ENCODE measurements at places on chromosomes 3 and 15.

DNA sequence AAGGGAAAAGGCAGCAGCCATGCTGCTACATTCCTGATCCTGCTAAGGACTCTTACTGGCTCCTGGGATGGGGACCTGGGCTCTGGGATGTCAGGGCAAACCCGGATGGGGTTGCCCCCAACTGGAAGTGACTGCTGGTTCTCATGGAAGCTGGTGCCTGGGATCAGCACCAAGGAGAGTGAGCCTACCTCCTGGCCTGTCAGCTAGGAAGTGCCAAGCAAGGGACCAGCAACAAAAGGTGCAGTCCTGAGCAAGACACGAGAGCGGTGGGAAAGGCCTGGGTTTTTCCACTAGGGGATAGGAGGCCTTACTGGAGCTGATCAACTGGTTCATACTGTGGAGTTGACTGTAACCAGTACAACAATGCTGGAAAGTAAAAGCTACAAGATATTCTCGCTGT lies 47.9 kb upstream of the SYNM start:
- no peak for DNase-seq

DNA sequence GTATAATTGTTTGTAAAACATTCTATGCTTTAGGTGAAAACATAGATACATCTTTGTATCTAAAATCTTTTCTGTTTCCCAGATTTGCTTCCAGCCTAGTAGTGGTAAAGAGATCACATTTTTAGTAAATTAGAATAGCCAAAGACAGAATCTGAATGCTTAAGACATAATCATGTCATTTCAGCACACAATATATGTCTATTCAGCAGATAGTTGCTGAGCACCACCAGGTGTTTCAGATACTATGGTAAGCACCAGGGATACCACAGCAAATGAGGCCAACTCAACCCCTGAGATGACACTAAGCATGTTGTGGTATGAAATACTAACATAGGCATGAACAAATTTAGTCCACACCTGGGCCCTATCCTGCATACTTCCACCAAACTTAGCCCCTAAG lies 195.2 kb upstream of the SOX14 start:
- DNase-seq: no peak

DNA sequence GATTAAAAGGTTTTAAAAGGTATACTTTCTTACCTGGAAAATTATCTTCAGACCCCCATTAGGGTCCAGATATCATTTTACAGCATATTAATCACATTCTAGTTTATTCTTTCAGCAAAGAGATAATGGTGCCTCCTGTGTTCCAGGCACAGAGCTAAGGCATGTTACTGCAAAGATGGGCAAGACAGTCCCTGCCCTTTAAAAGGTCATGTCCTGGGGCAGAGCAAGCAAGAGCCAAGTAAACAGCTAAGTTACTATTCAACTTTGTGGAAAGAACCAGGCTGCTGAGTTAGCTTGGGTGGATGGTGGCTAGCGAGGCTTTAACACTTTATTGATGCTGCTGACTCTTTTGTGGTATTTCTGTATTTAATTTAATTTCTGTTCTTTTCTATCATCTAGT lies 75.0 kb downstream of the LRRC28 start:
- DNase-seq: no peak

- no peak for DNase-seq
Measured at GRCh38 chr3:105274958-105275357, 91.8 kb upstream of the ALCAM start.

DNA sequence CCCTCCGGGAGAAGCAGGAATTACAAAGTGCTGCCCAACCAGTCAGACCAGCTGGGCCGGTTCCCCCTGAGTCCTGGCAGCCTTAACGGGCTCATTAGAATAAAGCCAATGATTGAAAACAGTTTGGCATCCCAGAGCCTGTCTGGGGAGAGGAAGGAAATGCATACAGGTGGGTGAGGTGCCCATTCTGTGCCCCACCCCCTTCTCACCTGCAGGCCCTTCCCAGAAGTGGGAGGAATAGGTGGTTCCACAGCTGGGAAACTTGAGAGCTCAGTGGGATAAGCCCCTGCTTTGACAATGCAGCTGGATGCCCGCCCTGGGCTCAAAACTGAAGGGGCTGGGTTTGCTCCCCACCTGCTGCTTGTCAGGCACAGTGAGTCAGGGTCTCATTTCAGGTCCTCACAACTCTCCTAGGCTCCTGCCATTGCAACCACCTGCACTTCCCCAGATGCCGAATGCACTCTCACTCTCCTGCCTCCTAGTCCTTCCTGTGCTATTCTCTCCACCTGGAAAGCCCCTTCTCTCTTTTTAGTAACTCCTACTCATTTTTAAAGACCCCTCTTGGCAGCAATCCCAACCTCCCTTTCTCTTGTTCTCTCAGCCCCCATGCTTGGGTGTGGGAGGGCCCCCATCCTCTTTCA lies 5.5 kb upstream of the BUB1B start:
- DNase-seq: no peak

DNA sequence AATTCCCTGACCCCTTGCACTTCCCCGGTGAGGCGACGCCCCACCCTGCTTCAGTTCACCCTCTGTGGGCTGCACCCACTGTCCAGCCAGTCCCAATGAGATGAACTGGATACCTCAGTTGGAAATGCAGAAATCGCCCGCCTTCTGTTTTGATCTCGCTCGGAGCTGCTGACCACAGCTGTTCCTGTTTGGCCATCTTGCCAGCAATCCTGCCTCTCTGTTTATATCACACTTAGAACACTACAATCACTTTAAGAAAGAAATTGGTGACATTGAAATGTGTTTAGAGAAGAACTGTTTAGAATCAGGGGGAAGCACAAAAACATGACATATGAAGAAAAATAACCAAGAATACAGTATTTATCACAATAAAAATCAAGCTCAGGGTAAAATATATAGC lies 127.5 kb upstream of the SUCLG2 start:
- no peak for DNase-seq

DNA sequence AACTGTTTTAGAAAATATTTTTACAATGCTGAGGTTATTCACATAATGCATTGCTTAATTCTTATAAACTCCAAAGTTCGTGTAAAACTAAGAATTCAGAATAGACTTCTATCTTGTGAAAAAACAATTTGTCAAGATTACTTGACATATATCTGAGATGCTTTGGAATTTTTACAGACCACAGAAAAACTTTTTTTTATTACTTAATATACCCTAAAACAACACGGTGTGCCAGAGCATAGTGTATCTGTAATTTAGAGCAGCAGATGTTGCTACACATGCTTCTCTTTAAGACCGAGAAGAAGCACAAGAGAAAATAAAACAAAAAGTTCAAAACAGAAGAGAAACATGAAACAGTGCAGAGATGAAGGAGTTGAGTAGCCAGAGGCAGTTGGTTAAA lies 26.4 kb downstream of the ASB7 start:
- no peak for DNase-seq

DNA sequence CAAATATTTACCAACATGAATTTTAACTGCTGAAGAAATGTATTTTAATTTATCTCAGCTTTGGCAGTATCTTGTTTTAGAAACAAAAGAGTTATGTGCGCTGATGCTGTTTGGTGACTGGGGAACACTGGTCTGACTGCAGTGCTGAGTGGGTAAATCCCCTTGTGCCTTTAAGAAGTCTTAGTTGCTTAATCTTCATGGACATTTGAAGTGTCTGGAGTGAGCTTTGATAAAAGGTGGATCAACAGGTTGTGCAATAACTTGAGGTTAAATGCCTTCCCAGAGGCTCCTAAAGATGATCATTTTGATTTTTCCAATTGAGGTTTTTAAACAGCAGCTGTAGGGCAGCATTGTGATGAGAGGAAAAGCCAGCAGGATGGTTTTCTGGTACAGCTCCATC lies 68.7 kb downstream of the TP63 start:
- DNase-seq: no peak

DNA sequence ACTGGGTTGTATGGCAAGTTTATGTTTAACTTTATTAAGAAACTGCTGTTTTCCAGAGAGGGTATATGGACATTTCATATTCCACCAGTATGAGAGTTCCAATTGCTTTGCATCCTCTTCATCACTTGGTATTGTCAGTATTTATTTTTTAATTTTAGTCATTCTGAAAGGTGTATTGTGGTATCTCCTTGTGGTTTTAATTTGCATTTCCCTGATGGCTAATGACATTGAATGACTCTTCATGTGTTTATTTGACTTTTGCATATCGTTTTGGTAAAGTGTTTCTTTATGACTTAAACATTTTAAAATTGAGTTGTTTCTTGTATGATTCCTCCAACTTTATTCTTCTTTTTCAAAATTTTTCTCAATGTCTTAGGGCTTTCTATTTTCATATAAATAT lies 44.4 kb downstream of the IL1RAP start:
- no peak for DNase-seq

- DNase-seq: no peak
Measured at GRCh38 chr15:39623529-39623931, 42.7 kb downstream of the THBS1 start.

GRCh38 chr15:96181873-96182301 lies 148.6 kb upstream of the NR2F2 start:
- DNase-seq: no peak

DNA sequence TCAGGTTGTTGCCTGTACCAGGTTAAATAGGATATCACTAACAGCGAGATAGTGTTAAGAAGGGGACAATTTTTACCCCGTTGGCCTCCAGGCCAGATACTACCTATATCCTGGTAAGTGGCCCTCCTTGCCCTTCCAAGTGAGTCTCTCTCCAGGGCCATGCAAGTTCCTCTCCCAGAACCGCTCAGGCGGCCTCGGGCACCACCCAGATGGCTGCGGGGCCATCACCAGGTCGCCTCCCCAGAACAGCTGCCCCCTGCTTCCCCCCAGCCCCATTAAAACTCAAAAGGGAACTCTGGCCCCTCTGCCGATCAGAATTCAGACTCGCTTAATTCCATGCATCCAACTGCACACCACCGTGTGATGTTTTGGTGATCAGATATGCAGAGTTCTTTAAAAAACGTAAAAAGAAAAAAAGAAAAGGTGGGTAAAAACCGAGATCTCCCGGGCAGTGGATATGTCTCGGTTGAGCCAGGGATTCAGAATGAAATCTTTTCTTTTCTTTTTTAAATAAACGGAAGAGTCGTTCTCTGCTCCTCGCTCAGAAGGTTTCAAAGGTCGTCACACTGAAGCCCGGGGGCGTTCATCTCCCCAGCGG lies 1.9 kb upstream of the TRIM71 start:
- DNase-seq: peak; percentile 46

DNA sequence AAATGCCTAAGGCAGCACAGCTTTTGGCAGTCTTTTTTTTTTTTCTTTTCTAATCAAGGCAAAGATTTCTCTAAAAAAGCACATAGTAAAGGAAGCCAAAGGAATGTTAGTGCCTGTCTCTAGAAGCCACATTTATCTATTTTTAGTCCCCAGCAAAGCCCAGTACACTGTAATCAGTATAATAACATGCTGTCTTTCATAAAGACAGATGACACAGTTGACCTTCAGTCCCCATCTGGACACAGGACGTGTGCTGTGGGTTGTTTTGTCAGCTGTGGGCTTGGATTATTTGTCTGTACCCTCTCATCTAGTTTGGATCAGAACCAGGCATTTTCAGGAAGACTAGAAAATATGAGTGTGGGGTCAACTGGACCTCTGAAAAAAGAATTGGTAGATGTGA lies 110.4 kb upstream of the CTNNB1 start:
- no peak for DNase-seq

GRCh38 chr3:160126761-160127160 lies 98.5 kb upstream of the C3orf80 start:
- no peak for DNase-seq

DNA sequence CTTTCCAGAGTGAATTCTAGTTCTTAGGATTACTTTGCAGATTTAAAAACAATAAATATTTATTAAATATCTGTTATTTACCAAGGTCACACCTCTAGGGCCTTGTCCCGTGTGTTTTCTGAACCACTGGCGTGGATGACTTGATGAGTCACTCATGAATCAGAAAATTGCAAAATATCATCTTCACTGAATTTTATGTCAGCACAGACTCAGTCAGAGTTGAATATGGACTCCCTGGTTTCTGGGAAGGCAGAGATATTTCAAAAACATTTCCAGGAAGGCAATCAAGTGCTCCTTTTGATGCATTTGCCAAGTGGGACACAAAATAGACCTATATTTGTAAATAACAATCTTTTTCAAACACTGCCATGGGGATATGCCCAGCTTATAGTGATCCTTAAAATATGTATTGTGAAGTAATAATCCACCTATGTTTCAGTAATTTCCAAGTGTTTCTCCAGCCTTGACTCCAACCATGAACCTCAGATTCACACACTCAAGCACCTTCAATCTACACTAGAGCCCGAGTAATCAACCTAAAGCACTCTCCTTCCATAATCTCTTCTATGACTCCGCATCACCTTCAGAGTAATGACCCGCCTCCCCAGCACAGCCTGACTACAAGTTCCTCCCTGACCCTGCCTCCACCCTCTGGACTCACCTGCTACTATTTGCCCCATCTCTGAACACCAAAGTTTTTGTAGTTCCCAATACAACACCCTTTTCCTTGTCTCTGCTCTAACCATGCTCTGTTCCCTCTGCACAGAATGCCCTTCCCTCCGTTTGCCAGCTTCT lies 24.3 kb downstream of the DPH3 start:
- no peak for DNase-seq

DNA sequence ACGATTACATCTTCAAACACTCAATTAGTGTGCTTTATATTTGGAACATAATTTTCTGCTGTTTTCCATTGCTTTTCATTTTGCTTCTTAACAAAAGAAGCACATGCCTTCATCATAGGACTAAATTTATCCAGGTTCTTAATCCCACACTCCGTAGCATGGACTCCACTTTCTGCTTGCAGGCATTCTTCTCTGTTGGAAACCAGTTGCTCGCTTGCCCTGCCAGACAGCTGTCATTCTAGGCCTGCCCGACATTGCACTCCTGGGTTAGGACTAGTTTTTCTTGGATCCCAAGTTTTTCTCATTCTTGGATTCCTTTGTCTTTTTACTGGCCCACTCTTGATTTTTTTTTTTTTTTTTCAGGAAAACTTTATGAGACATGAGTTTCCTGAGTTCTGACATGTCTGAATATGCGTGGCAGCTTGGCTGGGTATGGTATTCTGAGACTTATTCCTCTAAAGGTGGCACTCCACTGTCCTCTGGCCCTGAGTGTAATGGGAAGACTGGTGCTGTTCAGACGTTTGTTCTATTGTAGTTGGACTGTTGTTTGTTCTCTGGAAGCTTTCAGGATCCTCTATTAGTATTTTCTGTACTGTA lies 6.3 kb upstream of the ATP1B3 start:
- no peak for DNase-seq

DNA sequence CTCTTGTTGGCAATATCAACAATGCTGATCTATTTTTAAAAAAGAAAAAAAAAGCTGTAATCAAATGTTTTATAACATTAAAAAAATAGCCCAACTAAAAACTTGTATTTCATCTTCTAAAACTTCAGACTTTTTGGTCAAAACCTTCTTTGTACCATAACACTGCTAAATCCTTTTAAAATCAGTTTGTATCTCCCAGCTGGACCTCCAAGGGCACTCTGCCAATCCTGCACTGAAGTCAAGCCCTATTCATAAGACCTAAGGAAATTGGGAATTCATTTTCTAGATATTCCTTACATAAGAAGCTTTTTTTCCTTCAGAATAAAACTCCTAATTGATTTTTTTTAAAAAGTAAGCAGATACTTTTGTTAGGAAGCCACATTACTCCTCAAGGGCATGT lies 38.2 kb upstream of the HCLS1 start:
- DNase-seq: no peak

- no peak for DNase-seq
Measured at GRCh38 chr15:53982876-53983275, 4.6 kb downstream of the UNC13C start.
